ENCODE measurements at places on chromosomes 16 and 17.

DNA sequence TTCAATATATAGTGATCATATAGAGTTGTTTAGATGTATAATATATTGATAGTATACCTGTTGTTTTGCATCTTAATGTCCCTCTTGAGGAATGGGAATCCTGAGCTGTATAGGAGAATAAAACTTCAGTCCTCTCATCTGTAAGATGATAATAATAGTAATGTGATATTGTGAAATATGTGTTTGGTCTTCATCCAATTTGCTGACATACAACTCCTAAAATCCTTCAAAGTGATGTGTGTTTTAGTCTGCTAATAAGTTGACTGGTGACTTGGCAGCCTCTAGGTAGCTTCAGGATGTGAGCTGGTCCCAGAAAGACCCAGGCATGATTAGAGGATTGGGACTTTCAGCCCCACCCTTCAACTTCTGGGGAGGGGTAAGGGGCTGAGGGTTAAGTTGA, 22.8 kb upstream of the NFAT5 start:
- DNase-seq: no peak

DNA sequence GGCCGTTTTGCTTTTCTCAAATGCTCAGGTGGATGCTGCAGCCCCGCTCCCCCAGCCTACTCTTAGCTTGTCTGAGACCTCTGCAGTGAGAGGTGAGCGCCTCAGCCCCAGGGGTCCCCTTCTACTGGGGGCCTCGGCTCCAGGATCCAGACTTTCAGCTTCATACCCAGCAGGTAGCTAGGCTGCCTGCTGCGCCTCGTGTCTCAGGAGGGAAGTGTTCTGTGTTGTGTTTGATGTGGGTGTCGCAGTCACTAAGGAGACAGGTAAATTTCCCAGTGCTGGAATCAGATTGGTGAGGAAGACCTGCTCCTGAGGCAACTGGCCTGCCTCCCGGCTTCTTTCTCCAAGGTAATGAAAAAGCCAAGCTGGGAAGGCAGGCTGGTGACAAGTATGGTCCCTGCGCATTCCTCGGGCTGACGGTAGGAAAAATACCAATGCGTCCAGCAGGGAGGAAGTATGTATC, 604.0 kb upstream of the SALL1 start:
- DNase-seq: no peak

- DNase-seq: no peak
These were observed 28.9 kb upstream of the ZNF750 start for GRCh38 chr17:82868715-82869131.

GRCh38 chr17:19645734-19646201, 2.8 kb upstream of the ALDH3A2 start:
- DNase-seq: peak; percentile 54

- DNase-seq: no peak
These were observed 28.6 kb downstream of the TPPP3 start for GRCh38 chr16:67364600-67365235.

- DNase-seq: no peak
These were observed at the start of gene NPB for GRCh38 chr17:81902023-81902652. Gene NPB, plus strand, starts transcription at chr17:81902238. Its CDS starts 40 bp downstream, at chr17:81902278.

GRCh38 chr17:35973333-35974260, 7.7 kb downstream of the CCL16 start:
- no peak for DNase-seq

DNA sequence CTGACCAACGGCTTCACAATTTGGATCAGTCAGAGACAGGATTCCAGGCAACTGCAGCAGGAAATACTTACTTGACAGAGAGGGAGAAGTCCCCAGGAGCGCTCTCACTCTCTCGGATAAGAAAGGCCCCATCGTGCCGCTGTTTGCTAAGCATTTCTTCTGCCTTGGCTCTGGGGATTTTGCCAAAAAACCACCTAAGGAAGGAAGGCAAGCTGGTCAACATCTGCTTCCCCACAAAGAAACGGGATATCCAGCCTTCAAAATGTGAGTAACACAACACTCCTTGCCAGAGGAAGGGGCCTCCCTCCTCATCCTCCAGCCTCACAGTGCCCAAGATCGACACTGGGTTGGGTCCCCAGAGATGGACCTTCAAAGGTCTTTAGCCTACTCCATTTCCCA, 36.6 kb upstream of the SLC25A19 start:
- no peak for DNase-seq

GRCh38 chr16:85326794-85327181, 214.5 kb upstream of the CIBAR2 start:
- no peak for DNase-seq

DNA sequence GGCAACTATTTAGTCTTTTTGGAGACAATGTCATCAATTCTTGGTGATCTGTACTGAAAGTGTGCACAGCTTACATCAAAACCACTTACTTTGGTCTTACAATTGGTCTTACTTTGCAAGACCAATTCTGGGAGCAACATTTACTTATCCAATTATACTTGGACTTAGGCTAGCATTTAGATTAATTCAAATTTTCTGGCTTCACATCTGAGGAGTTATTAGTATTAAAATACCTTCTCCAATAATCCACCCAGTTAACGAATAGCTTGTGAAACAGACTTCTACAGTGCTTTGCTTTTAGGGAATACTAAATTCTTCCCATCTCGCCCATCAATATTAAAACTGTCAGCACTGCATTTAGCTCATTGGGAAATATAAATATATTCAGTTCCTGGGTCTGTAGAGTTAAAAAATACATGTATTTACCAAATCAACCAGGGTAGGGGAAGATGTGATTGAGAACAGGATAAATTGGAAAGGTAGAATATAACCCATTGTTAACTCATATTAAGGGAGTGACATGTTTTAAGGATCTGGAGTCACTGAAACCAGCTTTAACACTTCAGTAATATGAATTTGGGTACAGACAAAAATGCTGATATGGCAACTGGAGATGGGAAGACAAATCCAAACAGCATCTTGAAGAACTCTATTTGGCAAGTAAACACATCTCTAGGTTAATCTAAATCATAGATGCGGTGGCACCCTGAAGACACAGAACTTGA, 9.2 kb upstream of the VEZF1 start:
- DNase-seq: no peak

GRCh38 chr17:40454613-40454995, 11.4 kb downstream of the IGFBP4 start:
- DNase-seq: no peak

DNA sequence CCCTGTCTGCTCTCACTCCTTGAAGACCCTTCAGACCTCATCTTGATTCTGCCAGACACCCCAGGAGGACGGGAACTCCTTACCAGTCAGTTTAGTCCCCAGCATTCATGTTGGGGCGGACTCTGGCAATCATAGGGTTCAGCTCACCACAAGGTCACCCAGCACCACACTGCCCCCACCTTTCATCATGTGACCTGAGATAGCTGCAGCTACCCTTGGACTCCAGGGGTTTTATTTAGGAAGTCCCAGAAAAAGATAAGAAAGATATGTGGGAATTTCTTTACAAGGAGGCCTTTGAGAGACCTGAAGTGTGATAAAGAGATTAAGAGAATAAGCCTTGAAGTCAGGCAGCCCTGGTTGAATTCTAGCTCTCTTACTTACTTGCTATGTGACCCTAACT, 59.8 kb upstream of the NLK start:
- no peak for DNase-seq

GRCh38 chr17:75888484-75888883, 8.3 kb downstream of the TRIM65 start:
- DNase-seq: no peak

DNA sequence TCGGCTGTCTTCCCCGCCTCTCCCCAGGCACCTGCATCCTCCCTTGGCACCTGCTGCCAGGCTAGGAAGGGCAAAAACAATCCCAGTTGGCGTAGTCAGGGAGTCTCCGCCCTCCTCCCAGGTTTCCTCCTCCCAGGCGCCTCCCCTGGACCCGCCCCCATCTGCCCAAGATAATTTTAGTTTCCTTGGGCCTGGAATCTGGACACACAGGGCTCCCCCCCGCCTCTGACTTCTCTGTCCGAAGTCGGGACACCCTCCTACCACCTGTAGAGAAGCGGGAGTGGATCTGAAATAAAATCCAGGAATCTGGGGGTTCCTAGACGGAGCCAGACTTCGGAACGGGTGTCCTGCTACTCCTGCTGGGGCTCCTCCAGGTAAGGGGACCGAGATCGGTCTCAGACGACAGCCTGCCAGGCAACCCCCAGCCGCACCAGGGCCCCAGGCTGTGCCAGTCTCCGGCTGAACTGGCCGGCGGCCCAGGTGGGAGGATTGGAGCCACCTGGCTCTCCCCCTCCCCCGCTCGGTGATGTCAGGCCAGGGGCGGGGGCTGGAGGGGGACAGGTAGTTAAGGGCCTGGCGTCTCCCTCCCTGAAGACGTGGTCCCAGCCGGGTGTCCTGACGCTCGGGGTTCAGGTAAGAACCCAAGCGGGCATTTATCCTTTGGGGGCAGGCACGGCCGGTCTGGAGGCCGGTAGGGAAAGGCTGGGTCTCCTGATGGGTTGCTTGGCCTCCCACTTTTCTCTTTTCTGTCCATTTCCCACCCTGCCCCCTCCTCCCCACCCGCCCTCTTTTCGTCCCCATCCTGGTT, at the start of gene GRB7:
Gene GRB7 (plus strand): TSS at position 179 of the 808 bp plus-strand sequence. CDS start 4,364 bp downstream, outside the sequence.
- no peak for DNase-seq

GRCh38 chr16:25256695-25257469, 763 bp downstream of the ZKSCAN2 start:
- DNase-seq: peak; percentile 25

DNA sequence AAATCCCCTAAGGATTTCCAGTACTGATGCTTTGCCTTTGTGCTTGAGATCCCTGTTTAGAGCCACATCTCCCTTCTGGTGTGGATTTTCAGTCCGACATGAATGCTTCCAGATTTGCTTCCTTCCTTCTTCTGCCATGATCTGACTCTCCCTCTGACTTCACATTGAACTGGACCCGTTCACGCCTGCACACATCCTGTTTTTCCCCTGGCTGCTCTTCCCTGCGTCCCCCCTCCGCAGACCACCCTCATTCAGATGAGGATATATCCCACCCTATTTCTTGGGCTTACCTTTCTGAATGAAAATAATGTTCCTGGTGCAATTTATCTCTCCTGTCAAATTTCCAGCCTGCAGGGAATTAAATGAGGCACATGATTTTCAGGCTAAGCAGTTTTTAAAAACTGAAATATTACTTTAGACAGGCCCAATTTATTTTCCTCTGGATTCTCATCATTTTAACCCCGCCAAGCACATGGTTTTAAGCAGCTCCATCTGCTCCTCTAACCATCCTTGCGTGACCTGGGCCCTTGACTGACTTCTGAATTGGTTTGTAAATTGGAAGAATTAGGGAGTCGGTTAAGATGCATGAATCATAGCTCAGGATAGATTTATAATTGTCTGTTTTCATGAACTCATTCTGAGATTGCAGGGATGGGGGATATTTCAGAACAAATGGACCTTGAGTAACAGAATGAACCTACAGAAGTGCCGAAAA, 59.2 kb downstream of the BMERB1 start:
- no peak for DNase-seq

DNA sequence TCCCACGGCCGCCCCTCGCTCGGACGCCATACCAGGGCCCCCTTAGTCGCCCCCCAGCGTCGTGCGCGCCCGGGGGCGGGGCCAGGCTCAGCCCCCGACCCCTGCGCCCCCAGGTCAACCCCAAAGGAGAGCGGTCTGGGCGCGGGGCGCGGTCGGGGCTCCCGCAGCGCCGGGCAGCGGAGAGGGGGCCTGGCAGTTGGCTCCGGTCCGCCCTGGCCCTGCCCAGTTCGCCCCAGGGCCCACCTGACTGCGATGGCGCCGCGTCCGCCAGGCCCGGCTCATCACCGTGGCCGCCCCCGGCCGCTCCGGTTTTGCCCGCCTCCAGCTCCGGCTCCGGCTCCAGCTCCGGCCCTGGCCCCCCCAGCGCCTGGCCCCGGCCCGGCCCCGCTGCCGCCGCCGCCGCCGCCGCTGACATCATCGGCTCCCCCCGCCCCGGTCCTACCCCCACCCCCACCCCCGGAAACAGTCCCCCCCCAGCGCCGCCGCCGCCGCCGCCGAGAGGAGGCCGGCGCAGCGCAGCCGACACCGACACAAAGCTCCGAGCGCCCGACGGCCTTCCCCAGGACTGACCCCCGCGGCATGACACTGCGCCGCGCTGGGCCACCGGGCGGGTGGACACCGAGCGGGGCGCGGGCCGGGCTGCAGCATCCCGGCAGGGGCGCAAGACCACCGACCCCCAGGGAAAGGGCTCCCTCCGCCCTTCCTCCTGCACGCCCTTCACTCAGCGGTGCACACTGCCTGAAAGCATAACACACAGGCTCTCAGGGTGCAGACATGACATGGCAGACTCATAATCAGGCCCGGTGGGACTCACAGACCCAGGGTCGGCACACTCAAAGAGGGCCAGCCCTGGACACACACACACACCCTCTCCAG, at the start of gene ZBTB4:
Gene ZBTB4 (minus strand): TSS at position 419 of the 876 bp plus-strand sequence. CDS start 12,830 bp downstream, outside the sequence.
- DNase-seq: peak; percentile 65

GRCh38 chr17:45394091-45394490, 38.6 kb downstream of the ARHGAP27 start:
- no peak for DNase-seq

DNA sequence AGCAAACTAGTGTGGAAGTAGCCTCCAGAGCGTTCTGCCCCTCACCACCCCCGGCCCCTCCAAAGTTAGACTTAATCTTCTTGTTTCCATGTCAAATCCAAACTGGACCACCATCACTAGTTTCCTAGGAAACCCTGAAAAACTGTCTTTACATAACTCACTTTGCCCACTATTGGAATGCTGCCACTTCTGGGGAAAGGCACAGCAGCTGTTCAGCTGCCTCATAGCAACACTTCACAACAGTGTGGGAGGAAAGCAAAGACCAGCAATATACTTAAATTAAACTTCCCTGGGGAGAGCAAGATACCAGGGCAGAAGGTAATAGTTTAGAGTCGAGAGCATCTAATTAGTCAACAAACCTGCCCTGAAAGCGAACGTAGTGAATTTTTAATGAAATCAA, 452.2 kb downstream of the KCNJ2 start:
- DNase-seq: no peak

GRCh38 chr16:58110571-58111301, 18.4 kb downstream of the CFAP20 start:
- no peak for DNase-seq

GRCh38 chr17:20925091-20925490, 117.7 kb downstream of the USP22 start:
- DNase-seq: no peak

DNA sequence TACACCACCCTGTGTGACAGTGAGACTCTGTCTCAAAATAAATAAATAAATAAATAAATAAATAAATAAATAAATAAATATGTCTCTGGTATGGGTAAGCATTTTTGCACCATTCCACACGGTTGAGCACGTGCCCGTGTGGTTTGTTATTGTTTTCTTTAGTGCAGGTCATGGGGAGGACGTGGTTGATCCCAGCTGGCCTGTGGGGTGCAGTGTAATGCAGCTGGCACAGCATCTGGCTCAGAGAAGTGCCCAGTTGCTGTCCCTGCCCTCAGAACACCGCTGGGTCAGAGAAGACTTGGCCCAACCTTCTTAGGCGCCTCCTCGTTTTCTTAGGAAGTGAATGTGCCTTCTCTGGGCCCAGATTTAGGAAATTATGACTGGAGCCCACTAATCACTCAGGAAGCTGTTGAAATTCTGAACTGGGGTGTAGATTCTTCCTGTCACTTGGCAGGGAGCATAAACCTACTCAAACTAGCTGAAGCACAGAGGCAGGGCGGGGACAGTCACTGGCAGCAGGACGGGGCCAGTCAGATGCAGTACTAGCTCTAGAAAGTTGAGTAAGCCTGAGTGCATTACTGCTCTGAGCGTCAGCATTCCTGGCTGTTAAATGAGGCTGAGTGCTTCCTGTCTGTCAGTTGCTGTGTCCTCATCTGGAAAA, 85.9 kb downstream of the SNX29 start:
- DNase-seq: no peak
